Fibroblast of pulmonary artery (primary cell): ENCODE measurements at places on chromosomes 2 and 18.

GRCh38 chr18:46736135-46736534 is 20.7 kb downstream of the ST8SIA5 start:
- DNase-seq = no peak

- no peak for DNase-seq
Measured at GRCh38 chr2:217513258-217513657, 489.5 kb downstream of the TNS1 start.

- no peak for DNase-seq
Measured at GRCh38 chr2:104945121-104945520, 91.2 kb downstream of the POU3F3 start.

DNA sequence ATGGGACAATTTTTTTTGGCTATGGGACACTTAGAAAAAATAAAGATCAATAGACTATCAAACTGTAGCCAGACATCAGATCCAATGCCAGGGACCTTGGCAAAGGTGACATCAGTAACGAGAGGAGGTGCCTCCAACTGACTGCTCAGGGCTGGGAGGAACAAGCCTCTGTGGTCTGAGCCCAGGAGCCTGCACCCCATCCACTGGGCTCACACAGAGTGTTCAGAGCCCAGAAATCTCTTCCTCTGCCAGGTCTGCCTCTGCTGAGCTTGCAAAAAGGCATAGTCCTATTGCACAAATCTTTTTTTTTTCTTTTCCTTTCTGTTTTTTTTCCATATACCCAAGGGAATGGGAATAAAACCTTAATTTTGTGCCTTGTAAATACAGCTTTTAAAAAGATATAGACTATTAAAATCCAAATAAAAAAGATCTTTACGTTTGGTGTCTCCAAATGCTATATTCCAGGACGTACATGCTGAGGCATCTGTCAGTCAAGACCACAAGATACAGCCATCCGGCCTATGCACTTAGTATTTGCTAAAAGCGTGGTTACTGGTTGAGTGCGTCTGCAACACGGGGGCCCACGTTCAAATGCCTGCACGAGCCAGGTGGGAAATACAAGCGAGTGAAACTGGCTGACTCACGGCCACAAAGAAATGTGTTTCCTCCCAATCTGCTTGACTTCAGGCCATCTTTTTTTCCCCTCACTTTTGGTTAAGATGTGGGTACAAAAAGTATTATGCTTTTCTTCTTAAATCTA is 7.8 kb upstream of the ARHGAP25 start:
- no peak for DNase-seq

DNA sequence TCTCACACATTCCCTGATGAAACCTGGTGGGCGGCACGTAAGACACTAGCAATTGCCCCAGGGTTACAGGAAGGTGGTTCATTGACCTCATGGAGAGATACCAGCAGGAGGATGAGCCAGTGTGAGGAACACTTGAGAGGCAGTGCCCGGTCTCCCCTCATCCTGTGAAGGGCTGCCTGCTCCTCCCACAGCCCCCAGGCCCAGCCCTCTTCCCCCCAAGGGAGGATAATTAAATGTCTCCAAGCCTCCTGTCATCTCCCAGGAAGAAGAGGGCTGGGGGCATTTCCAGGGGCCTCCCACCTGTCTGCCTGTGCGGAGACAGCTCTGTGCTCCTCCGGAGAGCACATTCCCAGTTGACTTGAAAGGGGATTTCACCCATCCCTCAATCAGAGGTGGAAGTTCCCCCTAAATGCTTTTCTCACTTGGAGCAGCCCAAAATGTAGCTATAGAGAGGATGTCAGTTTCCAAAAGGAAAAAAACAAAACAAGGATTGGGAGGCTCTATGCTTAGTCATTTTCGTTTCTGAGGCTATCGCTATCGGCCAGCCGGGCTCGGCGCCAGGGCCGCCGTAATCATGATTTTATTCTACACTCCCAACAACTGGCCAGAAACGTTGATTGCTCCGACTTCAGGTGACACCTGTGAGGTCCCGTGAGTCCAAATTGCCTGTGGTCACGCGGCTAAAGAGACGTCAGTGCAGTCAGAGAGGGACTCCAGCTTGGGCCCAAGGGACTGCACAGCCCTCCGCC is 7.1 kb downstream of the KCNF1 start:
- DNase-seq = peak; percentile 58

DNA sequence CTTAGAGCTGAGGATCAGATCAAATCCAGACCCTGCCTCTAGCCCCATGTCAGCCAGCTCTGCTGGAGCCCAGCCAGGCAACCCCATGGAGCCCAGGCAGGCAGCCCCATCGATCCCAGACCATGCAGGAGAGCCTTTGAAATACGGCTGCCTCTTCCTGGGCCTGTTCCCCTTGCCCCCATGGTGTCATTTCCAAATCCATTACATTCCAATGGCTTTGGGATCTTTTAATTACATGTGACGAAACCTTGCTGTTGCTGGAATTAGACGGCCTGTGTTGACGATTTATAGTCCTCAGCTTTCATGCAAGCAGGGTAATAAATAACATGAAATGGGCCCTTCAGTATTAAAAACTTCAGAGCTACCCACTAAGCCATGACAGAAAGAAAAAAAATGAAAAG is 75.8 kb upstream of the SLC14A2 start:
- no peak for DNase-seq
